Endodermal cell (in vitro differentiated cells): ENCODE measurements at places on chromosomes 1 and 21. TPM values are rescaled to one million over a fixed set of nuclear protein-coding genes. Genes with fewer than 3 reads are reported as not detected.

Gene S100A14
- 112 to 146 TPM (median 119 TPM) in 3 replicates for total RNA-seq

Gene PCBP3
- total RNA-seq = 1.6 to 3.3 TPM (median 2.1 TPM) in 3 replicates

Gene FHAD1
- 1.8 to 4.4 TPM (median 3.6 TPM) in 3 replicates for total RNA-seq

Gene VAV3
- 2.3 to 6.9 TPM (median 5.1 TPM) in 3 replicates for total RNA-seq
